ENCODE measurements at places on chromosomes 2 and 18. TPM values are rescaled to one million over a fixed set of nuclear protein-coding genes. Genes with fewer than 3 reads are reported as not detected.
A peak's percentile ranks its signal among the peaks of the same experiment; 100 is the strongest.

LYPD6B gene
- not detected for total RNA-seq

ESPNL gene
- total RNA-seq, result 0.15 TPM

FLACC1 gene
- total RNA-seq, result 0.84 TPM

SLC14A1 gene
- 0.74 TPM for total RNA-seq

IL1RN gene
- 1.2 TPM for total RNA-seq

ANKRD30B gene
- not detected for total RNA-seq

DNA sequence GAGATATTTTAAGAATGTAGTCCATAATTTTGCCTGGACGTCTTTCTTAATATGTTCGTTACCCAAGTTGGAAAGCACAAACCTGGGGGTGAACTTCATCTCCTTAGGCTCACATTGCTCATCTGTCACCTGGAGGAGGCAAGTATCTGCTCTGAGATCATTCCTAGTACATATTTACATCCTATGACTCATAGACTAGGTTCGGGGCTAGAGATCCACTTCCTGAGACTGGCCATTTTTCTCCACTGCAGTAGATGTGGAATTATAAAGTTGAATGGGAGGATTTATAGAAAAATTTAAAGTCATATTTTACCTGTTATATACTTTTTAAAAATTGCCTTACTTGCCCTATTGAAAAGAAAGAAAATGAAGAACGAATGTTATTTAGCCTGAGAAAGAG lies 77.5 kb upstream of the PROKR1 start:
- no peak for DNase-seq

GRCh38 chr2:239881561-239882320 lies 143.4 kb downstream of the NDUFA10 start:
- no peak for DNase-seq

- no peak for DNase-seq
These were observed 106.2 kb downstream of the STPG4 start for GRCh38 chr2:47048801-47049480.

DNA sequence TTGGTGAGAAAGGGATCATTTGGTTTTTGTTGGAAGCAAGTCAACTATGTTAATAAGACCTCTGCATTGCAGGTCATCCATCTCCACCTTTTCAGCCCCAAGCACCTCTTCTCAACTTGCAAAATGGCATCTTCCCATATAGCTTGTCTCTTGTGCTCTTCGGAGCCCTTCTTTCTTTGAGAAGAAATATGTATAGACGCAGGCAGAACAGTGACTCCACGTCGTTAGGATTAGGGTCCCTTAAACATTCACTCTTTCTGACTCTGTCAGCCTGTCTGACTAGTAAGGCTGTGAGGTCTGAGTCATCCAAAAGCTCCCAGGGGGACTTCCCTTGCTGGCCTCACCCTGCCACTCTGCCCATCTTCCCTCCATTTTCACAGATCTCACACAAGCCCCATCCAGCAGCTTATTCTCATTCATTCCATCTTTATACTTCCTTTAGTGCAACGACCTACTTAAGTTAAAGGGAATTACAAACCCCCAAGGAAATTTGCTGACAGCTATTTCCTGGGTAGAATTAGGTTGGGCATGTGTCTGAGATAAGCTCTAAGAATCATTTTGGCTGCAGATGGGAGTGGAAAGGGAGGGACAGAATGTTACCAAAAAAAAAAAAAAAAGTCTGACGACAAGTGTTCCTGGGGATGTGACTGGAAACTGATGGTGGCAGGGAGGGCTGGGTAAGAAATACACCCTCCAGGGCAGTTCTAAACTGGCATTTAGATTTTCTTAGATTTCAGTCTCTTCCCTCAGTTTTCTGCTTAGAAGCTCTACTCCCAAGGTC lies 37.7 kb upstream of the MEX3C start:
- DNase-seq, result peak; percentile 74

DNA sequence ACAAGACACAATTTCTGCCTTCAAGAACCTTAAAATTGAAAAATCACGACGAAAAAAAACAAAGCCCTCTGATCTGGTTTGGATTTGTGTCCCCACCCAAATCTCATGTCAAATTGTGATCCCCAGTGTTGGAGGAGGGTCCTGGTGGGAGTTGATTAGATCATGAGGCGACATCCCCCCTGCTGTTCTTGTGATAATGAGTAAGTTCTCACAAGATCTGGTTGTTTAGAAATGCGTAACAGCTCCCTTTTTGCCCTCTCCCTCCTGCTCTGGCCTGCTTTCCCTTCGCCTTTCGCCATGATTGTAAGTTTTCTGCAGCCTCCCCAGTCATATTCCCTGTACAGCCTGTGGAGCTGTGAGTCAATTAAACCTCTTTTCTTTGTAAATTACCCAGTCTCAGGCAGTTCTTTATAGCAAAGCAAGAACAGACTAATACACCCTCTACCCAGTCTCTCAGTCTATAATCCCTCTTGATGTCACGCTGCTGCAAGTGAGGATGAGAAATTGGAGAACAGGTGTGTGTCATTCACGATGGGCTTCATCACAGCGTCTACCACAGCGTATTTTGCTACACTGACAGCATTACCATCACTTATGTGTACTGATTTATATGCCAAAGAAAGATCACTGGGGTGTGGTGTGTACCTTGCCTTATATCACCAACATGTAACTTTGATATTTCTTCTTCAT lies 330.7 kb downstream of the MTX2 start:
- no peak for DNase-seq

- no peak for DNase-seq
These were observed 54.5 kb upstream of the SPP2 start for GRCh38 chr2:233996000-233996399.

DNA sequence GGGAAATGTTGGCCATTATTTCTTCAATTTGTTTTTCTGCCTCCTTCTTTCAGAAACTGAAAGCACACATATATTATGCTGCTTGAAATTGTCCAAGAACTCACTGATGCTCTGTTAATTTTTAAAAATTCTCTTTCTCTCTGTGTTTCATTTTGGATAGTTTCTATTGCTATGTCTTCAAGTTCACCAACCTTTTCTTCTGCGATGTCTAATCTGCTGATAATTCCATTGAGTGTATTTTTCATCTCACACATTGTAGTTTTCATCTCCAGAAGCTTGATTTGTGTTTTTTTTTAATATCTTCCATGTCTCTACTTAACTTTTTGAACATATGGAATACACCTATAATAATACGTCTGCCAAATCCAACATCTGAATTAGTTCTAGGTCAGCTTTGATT lies 98.1 kb upstream of the TGFA start:
- DNase-seq, result no peak

DNA sequence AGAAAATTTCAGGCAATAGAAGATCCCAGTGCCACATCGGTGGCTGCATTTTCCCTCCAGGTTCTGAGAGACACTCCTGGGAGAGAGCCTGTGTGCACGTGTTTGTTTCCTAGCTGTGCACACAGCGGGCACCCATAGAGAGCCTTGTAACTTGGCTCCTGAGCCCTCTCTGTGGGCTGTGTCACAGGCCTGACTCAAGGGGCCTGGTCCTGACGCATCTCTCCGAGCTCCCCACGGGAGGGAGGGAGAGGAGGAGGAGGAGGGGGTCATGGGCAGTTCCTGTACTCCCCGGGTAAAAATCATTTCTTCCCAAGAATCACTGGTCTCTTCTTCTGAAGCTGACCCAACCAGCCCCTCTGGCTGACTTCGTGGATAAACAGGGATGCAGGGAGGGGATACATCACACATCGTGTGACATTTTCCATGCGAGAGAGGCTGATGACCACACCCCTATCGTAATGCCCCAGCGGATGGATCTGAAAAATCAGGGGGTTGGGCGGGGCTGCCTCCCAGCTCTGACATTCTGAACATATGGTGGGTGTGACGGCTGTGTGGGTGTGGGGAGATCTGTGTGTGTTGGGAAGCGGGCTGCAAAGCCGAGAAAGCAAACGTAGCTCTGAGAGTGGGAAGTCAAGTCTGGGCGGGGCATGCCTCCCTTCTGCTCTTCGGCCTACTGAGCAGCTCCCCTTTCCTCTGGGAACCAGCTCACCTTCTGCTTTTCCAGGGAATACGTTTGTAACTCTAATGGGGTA lies 308.3 kb upstream of the HS6ST1 start:
- no peak for DNase-seq

DNA sequence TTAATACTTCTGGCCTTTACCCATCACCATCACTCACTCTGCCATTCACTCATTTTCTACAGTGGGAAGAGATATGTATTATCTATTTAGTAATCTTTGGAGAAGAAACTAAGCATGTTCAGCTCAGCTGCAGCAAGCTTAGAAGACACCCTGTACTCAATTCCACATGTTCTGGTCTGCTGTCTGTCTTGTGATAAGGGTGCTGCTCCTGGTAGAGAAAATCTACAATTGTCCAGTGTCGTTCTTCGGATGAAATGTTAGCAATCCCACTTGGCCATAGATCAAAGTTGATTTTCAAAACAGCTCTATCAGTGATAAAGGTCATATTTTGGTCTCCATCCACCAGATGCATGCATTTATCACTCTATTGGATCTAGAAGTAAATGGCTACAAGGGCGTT lies 337.1 kb downstream of the LRRTM4 start:
- no peak for DNase-seq

DNA sequence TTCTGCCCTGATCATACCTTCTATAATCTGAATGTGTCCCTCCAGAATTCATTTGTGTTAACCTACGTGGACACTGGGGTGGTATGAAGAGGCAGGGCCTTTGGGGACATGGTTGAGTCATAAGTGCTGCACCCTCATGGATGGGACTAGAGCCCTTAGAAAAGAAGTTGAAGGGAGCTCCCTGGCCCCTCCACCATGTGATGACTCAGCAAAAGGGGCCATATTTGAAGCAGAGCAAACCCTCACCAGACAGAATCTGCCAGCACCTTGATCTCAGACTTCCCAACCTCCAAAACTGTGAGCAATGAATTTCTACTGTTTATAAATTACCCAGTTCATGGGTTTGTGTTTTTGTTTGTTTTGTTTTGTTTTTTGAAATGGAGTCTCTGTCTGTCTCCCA lies 33.4 kb upstream of the CD207 start:
- DNase-seq, result no peak

DNA sequence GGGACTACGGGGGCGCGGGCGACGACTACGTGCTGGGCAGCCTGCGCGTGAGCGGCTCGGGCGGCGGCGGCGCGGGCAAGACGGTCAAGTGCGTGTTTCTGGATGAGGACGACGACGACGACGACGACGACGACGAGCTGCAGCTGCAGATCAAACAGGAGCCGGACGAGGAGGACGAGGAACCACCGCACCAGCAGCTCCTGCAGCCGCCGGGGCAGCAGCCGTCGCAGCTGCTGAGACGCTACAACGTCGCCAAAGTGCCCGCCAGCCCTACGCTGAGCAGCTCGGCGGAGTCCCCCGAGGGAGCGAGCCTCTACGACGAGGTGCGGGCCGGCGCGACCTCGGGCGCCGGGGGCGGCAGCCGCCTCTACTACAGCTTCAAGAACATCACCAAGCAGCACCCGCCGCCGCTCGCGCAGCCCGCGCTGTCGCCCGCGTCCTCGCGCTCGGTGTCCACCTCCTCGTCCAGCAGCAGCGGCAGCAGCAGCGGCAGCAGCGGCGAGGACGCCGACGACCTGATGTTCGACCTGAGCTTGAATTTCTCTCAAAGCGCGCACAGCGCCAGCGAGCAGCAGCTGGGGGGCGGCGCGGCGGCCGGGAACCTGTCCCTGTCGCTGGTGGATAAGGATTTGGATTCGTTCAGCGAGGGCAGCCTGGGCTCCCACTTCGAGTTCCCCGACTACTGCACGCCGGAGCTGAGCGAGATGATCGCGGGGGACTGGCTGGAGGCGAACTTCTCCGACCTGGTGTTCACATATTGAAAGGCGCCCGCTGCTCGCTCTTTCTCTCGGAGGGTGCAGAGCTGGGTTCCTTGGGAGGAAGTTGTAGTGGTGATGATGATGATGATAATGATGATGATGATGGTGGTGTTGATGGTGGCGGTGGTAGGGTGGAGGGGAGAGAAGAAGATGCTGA lies 1.4 kb downstream of the SOX11 start:
- DNase-seq, result no peak

DNA sequence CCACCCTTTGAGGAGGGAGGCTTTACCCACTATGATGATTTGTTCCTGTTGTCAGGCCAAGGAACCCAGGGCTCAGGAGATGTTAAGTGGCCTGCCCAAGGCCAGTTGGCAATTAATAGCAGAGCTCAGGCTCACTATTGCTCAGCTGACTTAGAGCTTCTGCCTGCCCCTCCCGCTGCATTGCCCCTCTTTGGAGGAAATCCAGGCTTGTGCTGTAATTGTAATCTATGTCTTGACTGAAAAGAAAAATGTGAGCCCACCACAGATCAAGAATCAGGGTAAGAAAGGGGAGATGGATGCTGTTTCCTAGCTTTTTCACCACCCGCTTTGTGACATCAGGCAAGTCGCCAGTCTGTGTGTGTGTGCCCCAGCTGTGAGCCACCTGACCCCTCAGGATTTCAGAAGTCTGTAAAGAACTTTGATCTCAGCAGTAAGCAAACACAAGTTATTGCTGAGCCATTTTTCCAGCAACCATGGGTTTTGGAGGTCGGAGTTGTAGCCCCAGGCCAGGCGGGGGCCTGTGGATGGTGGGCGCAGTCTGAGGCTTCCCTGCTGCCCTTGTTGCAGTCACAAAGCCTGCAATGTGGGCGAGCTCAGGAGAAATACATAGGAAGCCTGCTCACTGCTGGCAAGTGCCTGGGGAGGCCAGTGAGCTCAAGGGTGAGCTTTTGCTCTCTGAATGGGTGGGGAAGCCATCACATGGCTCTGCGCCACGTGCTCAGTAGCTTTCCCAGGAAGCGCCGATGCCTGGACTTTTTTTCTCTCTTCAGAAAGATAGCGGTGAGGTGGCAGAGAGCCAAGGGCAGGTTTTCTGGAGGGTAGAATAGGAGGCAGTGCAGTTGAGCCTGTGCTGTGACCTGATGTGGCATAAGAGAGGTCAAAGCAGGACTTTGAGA lies 6.1 kb downstream of the CABLES1 start:
- no peak for DNase-seq

DNA sequence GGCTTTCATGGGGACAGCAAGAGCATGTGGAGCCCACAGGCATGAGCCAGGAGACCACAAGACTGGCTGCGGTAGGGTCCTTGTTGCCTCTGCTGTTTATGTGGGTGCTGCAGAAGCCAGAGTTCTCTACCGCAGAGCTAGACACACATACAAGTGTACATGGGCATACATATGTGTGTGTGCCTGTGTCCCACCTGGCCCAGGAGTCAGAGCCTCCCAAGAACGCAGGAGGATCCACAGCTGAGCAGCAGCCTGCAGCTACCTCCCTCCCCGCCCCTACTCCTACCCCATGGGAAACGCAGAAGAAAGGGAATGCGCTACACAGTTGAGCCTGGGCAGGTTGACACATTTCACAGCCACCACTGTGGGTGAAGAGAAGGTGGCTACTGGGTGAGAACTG lies 438.1 kb upstream of the SMIM21 start:
- DNase-seq, result no peak

Data from activated naive CD4-positive, alpha-beta T cell treated with anti-CD3 and anti-CD28 coated beads for 36 hours (primary cell).